ENCODE measurements at places on chromosomes 2 and 18. TPM values are rescaled to one million over a fixed set of nuclear protein-coding genes. Genes with fewer than 3 reads are reported as not detected.

ASPRV1 gene
- total RNA-seq = 0.25 TPM

CNGA3 gene
- not detected for total RNA-seq

DTNA gene
- 0.31 TPM for total RNA-seq

KLHL41 gene
- total RNA-seq = 0.13 TPM

TACR1 gene
- total RNA-seq = 0.21 TPM

PLGLB1 gene
- 0.53 TPM for total RNA-seq

FBXO15 gene
- total RNA-seq = 0.67 TPM

GTF2A1L gene
- total RNA-seq = not detected

IER3IP1 gene
- 22.9 TPM for total RNA-seq

HRH4 gene
- not detected for total RNA-seq

EPB41L3 gene
- 0.25 TPM for total RNA-seq

CFC1 gene
- total RNA-seq = 0.09 TPM

EVA1A gene
- total RNA-seq = 8.2 TPM

ACOXL gene
- not detected for total RNA-seq

ANKRD30B gene
- not detected for total RNA-seq

BMP10 gene
- not detected for total RNA-seq

TMEM200C gene
- total RNA-seq = not detected

LBH gene
- 140 TPM for total RNA-seq

VIT gene
- total RNA-seq = not detected

HNRNPLL gene
- 19.3 TPM for total RNA-seq

GPR75 gene
- total RNA-seq = 2.3 TPM

RAB31 gene
- 21.7 TPM for total RNA-seq

SOWAHC gene
- total RNA-seq = 9.3 TPM

SCN7A gene
- total RNA-seq = not detected

SH2D6 gene
- total RNA-seq = 1.3 TPM

ONECUT2 gene
- 0.37 TPM for total RNA-seq

DYSF gene
- 0.56 TPM for total RNA-seq

Data from A549 treated with Hydrocortisone at 1 μM for 4 hours (cell line).